ENCODE measurements at places on chromosomes 4 and X. TPM values are rescaled to one million over a fixed set of nuclear protein-coding genes. Genes with fewer than 3 reads are reported as not detected.
A peak's percentile ranks its signal among the peaks of the same experiment; 100 is the strongest.

DNA sequence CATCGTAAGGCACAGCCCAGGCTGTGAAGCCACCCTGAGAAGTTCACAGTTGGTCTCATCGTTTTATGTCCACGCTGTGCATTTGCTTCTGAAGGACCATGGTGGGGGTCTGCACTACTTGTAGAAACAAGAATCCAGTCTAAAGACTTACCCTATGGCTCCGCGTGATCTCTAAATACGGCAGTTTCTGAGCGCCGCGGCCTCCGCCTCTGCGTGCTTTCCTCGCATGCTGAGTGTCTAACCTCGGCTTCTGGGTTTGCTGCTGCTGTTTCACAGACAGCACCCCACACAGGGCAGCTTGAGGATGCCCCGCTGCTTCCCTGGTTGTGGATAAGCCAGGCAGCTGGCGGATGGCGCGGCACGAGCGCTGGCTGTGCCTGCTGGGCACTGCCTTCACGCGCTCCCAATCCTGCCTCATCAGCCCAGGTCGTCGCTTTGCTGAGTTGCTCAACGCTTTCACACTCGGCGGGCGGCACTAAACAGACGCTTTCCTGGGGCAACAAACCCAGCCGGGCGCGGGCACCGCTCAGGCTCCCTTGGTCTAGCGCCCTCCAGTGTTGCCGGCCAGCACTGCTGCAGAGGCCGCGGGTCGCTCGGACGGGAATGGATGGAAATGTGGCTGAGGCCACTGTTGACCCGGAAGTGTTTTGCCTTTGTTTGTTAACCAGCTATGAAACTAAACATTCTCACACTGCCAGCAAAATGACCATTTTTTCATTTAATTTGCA lies 39.2 kb downstream of the FGFRL1 start:
- H3K4me1 ChIP-seq: peaks cover 2% of the 10 kb centered on the region
- H3K36me3 ChIP-seq: no peaks in the 10 kb centered on the region
- peaks cover 13% of the 10 kb centered on the region for H3K27me3 ChIP-seq
- H3K4me3 ChIP-seq: no peak overlapping the region
- no peak overlapping the region for H3K27ac ChIP-seq

DNA sequence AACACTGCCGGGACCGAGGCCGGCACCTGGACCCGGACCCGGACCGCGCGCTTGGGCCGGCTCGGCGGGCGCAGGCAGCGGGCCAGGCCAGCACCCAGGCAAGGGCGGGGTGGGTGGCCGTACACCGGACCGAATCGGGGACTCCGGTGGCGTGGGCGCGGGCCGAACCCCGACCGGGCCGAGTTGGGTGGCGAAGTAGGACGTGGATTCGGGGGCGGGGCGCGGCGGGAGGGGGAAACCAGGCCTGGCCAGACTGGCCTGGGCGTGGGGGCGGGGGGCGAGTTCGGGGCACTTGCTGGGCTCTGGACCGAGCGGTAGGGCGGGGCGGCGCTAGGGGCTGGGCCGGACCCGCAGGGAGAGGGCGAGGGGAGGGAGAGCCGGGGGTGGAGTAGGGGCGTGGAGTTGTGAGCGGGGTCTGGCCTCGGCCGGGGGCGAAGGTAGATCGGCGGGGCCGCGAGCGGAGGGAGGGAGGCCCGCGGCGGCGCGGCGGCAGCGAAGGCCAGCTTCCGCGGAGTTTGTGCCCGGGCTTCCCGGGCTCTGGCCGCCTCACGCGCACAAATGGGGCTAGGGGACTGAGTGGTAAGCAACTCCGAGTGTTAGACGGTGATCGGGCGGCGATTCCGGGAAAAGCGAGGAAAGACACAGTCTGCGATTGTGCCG lies 1.8 kb upstream of the BCORL1 start:
- H3K36me3 ChIP-seq: no peaks in the 10 kb centered on the region
- H3K27ac ChIP-seq: no peak overlapping the region
- H3K4me1 ChIP-seq: no peaks in the 10 kb centered on the region
- no peaks in the 10 kb centered on the region for H3K27me3 ChIP-seq

- no peak overlapping the region for H3K4me3 ChIP-seq
- peaks cover 3% of the 10 kb centered on the region for H3K4me1 ChIP-seq
- H3K27me3 ChIP-seq: no peaks in the 10 kb centered on the region
- DNase-seq: no peak
- no peak overlapping the region for H3K27ac ChIP-seq
These were observed 205.9 kb downstream of the PTTG2 start for GRCh38 chr4:38166082-38166481.

SLIT2 gene
- total RNA-seq: 159 TPM

GRCh38 chr4:137892134-137892533 lies 350.0 kb downstream of the SLC7A11 start:
- no peaks in the 10 kb centered on the region for H3K4me1 ChIP-seq
- no peaks in the 10 kb centered on the region for H3K36me3 ChIP-seq
- H3K4me3 ChIP-seq: no peak overlapping the region
- H3K27ac ChIP-seq: no peak overlapping the region

- H3K4me3 ChIP-seq: no peak overlapping the region
- no peaks in the 10 kb centered on the region for H3K36me3 ChIP-seq
- H3K27ac ChIP-seq: no peak overlapping the region
- no peaks in the 10 kb centered on the region for H3K4me1 ChIP-seq
- no peak for DNase-seq
These were observed 129.0 kb downstream of the DCTD start for GRCh38 chr4:182788201-182788600.

DNA sequence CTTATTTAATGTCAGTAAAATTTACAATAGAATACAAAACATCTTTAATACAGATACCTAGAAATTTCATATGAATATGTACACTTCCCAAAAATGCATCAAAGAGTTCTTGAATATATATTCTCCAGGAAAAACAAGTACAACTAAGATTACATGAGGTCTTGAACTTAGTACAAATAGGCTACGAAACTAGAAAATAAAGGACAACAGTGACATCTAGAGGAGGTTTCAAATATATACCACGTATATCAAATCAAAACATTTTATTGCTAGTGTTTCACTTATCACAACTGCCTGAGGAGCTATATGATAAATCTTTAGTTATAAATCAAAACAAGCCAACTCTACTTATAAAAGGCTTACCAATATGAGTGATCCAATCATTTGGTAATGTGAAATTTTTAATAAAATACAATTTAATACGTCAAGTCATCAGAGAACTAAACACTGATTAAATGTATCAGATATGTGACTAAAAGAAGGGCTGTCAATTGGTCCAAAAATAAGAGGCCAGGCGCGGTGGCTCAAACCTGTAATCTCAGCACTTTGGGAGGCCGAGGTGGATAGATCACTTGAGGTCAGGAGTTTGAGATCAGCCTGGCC lies 36.6 kb downstream of the ANAPC10 start:
- no peaks in the 10 kb centered on the region for H3K27me3 ChIP-seq
- no peak overlapping the region for H3K27ac ChIP-seq
- DNase-seq: peak; percentile 74

ZNF185 gene
- 15.8 TPM for total RNA-seq

GRCh38 chr4:6160536-6160935 lies 39.8 kb downstream of the JAKMIP1 start:
- no peaks in the 10 kb centered on the region for H3K27me3 ChIP-seq
- DNase-seq: no peak
- H3K4me1 ChIP-seq: no peaks in the 10 kb centered on the region
- H3K27ac ChIP-seq: no peak overlapping the region
- no peak overlapping the region for H3K4me3 ChIP-seq

GRCh38 chrX:67787196-67787595 lies 243.4 kb downstream of the AR start:
- H3K4me3 ChIP-seq: no peak overlapping the region
- H3K27ac ChIP-seq: no peak overlapping the region
- peaks cover 2% of the 10 kb centered on the region for H3K4me1 ChIP-seq
- no peaks in the 10 kb centered on the region for H3K27me3 ChIP-seq
- H3K36me3 ChIP-seq: no peaks in the 10 kb centered on the region

ADGRL3 gene
- total RNA-seq: 59.9 TPM

GRCh38 chr4:37827802-37828321 lies 1.4 kb downstream of the PGM2 start:
- no peak overlapping the region for H3K4me3 ChIP-seq
- H3K27ac ChIP-seq: peak overlapping the region; percentile 18
- H3K36me3 ChIP-seq: peaks cover 7% of the 10 kb centered on the region
- DNase-seq: no peak
- no peaks in the 10 kb centered on the region for H3K27me3 ChIP-seq

DNA sequence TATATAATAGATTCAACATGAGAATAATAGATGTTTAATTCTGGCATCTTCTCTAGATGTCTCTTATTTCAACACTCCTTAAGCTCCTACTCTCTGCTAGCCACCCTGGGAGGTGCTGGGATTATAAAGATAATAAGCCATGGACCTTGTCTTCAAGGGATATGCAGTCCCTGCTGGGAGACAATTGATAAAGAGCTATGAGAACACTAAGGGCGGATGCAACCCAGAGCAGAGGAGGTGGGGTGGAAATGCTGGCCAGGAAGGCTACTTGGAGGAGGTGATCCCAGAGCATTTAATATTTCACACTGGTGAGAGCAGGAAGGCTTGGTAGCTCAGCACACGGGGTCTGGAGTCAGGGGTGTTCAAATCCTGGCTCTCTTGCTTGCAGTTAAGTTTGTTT lies 18.3 kb upstream of the PGRMC2 start:
- no peak for DNase-seq
- H3K36me3 ChIP-seq: no peaks in the 10 kb centered on the region
- H3K4me1 ChIP-seq: no peaks in the 10 kb centered on the region
- H3K4me3 ChIP-seq: no peak overlapping the region
- H3K27ac ChIP-seq: no peak overlapping the region

DNA sequence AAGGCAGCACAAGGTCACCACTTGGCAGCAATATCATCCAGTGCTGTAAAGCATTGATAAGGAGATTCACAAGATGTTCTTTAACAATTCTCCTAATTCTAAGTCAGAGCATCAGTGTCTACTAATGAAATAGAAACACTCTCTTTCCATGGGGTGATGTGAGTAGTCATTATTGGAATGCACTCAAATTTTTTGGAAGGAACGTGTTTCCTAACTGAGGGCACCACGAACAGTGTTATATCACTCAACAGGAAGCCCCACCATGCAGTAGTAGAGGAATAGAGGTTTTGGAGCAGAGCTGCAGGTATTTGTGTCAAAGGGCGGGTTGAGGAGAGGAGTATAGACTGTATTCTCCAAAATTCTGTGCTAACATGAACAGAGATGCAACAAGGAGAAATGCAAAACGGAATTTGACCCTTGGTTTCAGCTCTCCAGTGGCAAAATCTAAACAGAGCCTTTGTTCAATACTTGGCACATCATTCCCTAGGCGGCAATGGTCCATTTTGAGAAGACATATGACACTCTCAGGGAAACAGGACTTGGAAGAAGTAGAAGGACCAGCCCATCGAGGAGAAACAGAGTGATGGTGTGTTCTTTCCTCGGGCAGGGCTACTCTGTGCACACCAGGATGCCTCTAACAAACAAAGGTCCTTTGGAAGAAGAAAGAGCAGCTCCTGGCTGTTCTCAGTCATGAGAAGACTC lies 98.9 kb downstream of the CPEB2 start:
- no peak for DNase-seq
- H3K4me1 ChIP-seq: no peaks in the 10 kb centered on the region
- H3K27me3 ChIP-seq: no peaks in the 10 kb centered on the region
- H3K4me3 ChIP-seq: no peak overlapping the region

DNA sequence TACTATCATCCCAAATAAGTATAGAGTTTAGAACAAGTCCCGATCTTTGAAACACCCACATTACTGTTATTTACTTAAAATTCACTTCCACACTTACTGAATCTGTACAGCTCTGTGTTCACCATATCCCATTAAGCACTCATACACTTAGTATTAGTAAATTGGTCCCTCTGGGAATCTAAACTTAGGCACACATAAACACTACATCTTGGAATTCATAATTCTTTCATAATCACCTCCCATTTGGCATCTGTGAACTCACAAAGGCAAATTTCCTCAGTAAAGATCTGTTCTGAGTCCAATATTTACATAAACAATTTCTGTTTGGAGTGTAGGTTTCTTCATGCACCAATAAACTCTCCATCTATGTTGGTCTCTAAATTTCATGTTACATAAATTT lies 52.6 kb upstream of the PPARGC1A start:
- no peak overlapping the region for H3K4me3 ChIP-seq
- peaks cover 3% of the 10 kb centered on the region for H3K4me1 ChIP-seq
- H3K27ac ChIP-seq: no peak overlapping the region

BEND2 gene
- total RNA-seq: not detected

DNA sequence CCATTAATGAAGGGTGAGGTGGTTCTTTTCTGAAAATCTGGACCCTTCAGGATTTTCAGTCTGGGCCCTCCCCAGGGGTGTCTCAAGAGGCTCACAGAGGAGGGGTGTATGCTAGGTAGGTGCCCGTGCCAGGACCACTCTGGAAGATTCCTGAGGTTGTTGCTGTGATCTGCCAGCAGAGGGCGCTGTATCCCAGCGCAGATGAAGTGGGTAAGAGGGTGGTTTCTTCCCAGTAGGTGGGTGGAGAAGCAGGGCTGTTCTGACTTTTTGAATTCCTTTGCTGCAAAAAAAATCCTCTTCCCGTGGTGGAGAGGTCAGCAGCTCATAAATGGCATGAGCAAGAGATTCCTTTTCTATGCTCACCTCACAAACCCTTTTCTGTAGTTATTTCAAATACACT lies 51.1 kb downstream of the SCML1 start:
- no peaks in the 10 kb centered on the region for H3K4me1 ChIP-seq
- H3K27me3 ChIP-seq: peaks cover 23% of the 10 kb centered on the region
- no peaks in the 10 kb centered on the region for H3K36me3 ChIP-seq

TLR7 gene
- total RNA-seq: 3.5 TPM

DNA sequence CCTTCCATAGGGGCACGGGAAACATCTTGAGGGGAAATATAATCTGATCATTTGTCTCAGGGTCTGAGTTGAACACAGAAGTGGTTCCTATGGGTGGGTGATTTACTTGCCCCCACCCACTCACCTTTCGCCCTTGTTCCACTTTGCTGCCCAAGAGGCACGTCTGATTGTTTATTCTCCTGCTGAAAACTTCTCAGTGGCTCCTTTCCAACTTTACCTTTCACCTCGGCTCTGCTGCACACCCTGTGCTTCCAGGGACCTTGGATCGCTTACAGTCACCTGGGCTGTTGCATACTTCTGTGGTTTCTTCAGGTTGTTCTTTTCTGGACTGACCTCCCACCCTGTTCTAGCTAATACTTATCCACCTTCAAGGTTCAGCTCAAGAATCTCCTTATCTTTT lies 213.4 kb upstream of the JADE1 start:
- H3K27me3 ChIP-seq: no peaks in the 10 kb centered on the region
- H3K36me3 ChIP-seq: no peaks in the 10 kb centered on the region
- no peak for DNase-seq

ELF4 gene
- total RNA-seq: 20.2 TPM

NAA11 gene
- total RNA-seq: not detected

PASD1 gene
- not detected for total RNA-seq

TBC1D8B gene
- 20.2 TPM for total RNA-seq

GRCh38 chr4:14046642-14047041 lies 419.1 kb upstream of the BOD1L1 start:
- DNase-seq: no peak
- no peaks in the 10 kb centered on the region for H3K27me3 ChIP-seq
- no peaks in the 10 kb centered on the region for H3K4me1 ChIP-seq
- no peak overlapping the region for H3K27ac ChIP-seq

ATP8A1 gene
- 297 TPM for total RNA-seq

CCDC149 gene
- 21.4 TPM for total RNA-seq

All from lung (tissue), 17 donors.